GM13976 (cell line): ENCODE measurements at places on chromosomes 3 and 15.

DNA sequence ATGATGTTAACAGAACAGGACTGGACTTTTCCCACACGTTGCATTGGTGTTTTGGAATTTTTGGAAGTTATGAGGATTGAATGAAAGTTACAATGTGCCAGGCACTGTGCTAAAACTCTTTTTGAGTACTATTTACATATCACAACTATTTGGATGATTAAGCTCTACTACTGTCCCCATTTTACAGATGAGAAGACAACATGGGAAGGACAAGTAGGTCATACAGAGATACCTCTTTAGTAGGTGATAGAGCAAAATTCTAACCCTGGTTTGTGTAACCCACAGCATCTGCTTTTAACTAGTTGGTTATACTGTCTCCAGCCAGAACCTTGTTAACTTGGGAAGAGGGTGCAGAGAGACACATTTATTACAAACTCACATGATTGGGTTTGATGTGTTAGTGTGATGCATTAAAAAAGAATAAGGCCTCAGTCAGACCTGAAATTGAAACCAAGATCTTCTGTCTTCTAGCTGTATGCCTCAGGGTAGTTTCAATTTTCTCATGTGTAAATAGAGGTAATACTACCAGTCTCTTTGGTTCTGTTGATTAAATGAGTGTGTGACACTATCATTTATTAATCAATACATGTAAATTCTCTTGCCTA, 1.4 kb downstream of the NDUFB4 start:
- peak; percentile 33 for DNase-seq

GRCh38 chr3:11928381-11928780, 75.8 kb upstream of the SYN2 start:
- no peak for DNase-seq

DNA sequence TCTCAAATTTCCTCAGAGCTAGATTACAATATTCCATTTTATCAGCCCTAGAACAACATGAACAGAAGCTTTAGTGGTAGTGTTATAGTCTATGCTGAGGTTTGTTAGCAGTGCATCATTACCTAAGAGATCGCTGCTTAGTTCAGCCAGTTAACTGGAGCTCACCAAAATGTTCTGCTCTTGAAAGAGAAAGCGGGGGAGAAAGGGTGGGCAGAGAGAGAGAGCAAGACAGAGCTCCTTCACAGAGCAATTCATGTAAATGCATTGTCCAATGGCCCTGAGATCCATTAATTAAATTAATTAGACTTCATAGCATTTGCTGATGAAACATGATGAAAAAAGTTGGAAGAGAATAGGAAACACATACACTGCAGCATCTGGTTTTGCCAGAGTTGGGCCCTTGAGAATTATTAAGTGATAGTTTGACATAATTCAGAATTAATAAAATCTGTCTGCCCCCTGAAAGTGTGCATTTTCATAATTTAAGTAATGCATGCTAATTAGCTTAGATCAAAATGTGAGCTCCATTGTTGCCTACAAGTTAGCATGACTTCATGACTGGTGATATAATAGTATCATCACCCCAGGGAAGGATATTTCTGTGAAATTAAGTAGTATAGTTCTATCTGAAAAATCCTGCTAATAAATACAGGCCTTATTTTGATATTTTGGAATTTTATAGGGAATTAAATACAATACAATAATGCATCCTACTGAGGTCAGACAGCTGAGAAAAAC, 86.9 kb upstream of the LYSMD4 start:
- DNase-seq, result no peak

DNA sequence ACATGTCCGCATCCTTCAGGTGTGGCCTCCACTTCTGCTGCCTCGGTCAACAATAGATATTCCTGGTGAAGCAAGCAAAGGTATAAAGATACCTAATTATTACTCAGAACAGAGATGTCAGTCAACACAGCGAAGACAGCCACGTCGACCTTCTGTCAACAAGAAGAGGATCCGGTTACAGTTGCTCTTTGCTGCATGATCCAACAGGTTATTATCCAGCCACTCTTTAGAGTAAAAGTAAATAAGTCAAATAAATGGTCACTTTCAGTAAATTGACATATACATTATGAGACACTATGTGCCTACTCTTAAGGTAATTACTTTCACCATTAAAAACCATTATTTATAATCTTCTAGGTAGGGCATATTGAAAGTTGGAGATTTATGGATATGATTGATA, 356.8 kb upstream of the ATP11B start:
- no peak for DNase-seq

DNA sequence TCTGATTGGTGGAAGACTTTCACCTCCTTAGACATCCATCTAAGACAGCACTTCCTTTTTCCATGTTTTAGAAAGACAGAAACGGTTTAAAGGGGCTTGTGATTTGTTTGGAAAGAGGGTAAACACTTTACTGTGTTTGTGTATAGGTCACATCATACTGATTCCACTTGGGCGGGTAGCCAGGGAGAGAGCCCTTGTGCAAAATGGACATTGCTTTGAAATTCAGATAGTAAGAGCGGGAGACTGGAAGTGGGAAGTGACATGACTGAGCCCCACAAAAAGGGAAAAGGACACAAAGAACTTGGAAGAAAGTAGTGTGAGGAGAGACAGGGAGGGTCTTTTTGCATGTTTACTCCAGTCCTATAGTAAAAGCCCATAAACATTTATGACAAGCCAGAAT, 195.6 kb upstream of the CNTN4 start:
- DNase-seq, result no peak

DNA sequence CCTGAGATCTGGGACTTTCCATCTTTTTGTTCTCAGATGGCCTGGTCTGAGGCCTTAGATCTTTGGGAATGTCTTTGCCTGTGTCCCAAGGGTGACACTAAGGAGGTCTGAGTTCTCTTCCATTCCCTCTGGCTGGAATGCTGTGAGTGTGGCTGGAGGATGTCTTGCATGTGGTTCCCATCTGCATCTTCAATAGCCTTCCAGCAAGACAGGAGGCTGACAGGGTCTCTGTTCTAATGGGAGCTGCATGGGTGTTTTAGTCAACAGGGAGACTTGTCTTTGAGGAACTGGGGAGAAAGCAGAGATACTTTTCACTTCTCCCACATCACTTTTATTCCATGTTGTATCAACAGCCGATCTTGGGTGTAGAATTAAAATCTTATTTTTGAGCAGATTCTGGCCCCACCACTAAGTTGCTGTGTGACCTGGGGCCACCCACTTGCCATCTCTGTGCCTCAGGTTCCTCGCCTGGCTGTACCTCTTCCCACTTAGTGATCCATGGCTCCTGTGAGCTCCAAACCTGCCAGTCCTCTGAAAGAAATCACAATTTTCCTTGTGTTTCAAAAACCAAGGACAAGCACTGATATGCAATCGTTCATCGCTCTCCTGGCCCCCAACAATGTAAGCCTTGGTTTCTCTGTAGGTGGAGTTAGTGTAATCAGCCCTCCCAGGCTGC, 75.2 kb downstream of the LSM3 start:
- no peak for DNase-seq

- no peak for DNase-seq
Observed at GRCh38 chr3:64417816-64418215, 192.6 kb upstream of the PRICKLE2 start.

GRCh38 chr3:76610150-76610549, 429.7 kb upstream of the ROBO2 start:
- no peak for DNase-seq

GRCh38 chr3:52786330-52787215, 8.0 kb upstream of the ITIH3 start:
- DNase-seq, result no peak

DNA sequence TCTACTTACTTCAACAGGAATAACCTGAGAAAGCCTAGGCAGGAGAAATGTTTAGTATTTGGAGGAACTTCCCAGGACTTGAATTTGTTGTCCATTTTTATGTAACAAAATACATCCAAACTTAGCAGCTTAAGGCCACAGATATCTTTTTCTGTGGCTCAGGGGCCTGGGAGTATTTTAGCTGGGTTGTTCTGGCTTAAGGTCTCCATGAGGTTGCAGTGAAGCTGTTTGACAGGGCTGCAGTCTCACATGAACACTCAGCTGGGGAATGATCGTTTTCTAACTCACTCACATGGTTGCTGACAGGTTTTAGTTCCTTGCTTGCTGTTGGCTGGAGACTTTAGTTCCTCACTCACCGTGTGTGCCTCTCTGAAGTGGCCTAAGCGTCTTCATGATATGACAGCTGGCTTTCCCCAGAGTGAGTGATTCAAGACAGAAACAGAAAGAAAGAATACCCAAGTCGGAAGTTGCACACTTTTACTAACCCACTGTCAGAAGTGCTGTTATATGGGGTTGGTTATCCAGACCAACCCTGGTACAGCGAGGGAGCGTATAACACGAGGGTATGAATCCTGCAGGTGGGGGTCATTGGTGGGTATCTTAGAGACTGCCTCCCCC, 229.7 kb upstream of the TBL1XR1 start:
- peak; percentile 77 for DNase-seq

DNA sequence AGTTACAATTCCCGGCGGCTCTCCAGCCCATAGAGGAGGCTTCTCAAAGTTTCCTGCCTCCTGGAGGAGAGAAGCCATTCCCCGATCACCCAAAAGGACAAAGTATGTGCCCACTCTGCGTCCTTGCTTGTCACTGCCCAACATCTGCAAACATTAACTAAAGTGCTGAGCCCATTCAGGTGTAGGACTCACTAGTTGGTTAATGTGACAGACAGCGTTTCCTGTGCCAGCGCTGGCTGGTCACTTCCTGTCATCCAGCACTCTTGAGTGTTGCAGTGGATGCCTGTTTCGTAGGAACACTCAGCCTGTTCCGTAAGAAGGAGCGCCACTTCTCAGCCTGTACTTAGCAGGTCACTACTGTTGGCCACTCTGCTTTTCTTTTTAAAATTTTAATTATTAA, 100.3 kb downstream of the APBA2 start:
- no peak for DNase-seq

- DNase-seq, result no peak
Observed at GRCh38 chr3:39075910-39076309, 24.1 kb downstream of the WDR48 start.

- no peak for DNase-seq
Observed at GRCh38 chr3:52527732-52528585, 5.7 kb downstream of the NT5DC2 start.

GRCh38 chr15:98986281-98986680, 21.3 kb downstream of the PGPEP1L start:
- DNase-seq, result no peak

DNA sequence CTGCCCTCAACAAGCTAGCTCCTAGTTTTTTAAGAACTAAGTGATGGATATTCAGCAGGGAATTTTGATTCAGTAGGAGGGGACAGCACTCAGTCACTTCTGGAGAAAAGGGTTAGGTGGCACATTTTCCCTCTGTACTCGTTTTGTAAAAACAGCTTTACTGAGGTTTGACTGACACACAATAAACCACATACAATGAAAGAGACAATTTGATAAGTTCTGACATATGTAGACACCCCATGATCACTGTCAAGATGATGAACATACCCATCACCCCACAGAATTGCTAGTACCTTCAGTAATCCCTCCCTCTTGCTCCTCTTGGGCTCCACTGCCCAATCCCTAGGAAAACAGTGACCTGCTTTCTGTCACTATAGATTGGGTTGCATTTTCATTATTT, 29.0 kb upstream of the PLAAT1 start:
- no peak for DNase-seq

DNA sequence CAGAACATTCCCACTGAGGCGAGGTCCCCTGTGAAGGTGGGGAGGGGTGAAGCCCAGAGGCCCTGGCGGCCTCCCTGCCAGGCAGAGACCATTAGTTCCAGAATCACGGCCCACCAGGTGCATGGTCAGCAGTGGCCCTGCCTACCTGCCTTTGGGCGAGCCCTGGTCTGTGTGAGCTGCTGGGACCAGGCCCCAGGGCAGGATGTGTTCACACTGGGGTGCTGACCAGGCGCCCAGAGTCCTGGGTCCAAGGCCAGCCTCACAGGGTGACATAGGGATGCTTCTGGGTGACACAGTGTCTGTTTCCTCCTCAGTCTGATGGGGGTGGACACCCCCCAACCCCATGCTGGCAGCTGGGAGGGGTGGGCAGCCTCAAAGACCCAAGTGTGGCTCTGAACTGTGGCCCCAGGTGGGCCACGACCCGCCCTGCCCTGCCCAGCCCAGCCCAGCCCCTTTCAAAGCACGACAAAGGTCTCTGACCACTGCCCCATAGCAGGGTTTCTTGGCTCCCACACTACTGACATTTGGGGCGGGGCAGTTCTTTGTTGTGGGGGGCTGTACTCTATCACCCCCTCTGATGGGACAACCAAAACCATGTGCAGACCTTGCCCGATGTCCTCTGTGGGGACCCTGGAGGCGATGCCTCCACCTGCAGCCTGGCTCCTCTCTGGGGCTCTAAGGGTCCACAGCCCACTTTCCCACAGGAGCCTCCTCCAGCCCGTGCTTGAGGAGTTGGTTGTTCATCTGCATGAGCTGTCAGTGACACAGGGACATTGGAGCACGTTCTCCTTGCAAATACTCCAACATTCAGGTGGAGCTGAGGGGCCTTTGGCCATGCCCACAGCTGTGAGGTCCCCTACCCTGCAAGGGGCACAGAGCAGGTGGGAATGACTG, 44.8 kb upstream of the SLC41A3 start:
- DNase-seq, result no peak

GRCh38 chr3:99765042-99765942, 52.4 kb upstream of the CMSS1 start:
- DNase-seq, result no peak

DNA sequence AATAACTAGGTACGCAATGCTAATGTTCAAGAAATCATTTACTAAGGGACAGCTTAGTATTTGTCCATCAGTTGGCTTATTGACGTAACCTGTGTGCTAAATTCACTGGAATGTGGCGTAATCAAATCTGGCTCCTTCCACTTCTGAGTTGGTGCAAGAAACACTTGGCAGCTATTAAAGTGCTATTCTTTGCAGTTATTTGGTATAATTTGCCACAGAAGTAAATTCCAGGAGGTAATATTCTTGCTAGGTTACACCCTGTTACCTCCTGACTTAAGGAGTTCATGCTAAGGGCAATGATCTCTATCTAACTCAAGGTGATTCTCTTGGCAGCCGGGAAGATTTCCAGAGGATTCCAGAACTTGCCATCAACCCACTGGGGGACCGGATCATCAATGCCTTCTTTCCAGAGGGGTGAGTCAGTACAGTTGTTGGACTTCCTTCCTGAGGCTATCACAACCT, 25.5 kb downstream of the CHP1 start:
- no peak for DNase-seq

GRCh38 chr15:63553388-63553791, 43.8 kb upstream of the FBXL22 start:
- DNase-seq, result no peak

- no peak for DNase-seq
Observed at GRCh38 chr15:63663906-63664305, 66.7 kb downstream of the FBXL22 start.

DNA sequence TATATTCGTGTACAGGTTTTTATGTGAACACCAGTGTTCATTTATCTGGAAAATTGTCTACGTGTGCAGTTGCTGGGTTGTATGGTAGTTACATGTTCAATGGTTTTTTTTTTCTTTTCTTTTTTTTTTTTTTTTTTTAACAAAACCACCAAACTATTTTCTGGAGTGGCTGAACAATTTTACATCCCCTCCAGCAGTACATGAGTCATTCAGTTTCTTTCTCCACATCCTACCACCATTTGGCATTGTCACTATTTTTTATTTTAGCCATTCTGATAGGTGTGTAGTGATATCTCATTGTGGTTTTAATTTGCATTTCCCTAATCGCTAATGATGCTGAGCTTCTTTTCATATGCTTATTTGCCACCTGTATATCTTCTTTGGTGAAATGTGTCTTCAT, 256.3 kb upstream of the EOMES start:
- no peak for DNase-seq
